ENCODE measurements at places on chromosomes 6 and 20.

DNA sequence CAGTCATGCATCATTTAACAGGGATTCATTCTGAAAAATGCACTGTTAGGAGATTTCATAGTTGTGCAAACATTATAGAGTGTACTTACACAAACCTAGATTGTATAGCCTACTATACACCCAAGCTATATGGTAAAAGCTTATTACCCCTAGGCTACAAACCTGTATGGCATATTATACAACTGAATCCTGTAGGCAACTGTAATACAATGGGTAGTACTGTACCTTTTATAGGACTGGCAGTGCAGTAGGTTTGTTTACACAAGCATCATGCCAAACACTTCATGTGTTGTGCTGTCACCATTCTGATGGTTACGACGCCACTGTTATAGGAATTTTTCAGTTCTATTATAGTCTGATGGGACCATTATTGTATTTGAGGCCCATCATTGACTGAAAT is 39.3 kb upstream of the KHDC1 start:
- no peak for DNase-seq

DNA sequence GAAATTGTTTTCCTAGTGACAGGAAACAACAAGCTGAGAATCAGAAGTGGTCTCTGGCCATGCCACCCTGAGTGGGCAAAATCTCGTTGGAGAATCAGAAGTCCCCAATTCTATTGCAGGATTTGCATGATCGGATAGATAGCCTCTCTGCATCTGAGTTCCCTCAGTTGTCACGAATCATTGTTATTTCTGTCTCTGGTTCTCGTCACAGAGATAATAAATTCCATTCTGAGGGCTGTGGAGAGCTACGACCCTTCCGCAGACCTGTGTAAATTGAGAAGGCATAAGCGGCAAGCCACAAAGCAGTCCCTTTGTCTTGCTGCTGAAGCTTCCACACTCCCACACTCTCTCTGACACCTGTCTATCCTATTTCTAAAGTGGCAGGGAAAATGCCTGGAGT is 102.4 kb upstream of the CNR1 start:
- DNase-seq: no peak

DNA sequence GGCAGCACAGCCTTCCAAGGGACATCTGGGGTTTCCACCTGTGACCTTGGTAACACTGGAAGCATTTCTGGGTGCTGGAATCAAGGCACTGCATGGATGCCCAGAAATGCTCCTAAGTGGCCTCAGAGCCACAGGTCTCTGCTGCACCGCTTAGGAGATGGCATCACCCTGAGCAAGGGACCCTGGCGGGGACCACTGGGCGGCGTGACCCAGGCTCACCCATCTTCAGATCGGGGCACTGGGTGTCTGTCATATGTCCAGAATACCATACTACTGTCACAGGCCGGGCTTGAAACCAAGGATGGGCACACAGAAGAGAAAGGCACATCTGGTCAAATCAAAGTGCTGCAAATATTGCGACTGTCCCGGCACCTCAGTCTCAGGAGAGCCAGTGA is 45.9 kb downstream of the SSR1 start:
- no peak for DNase-seq

- DNase-seq: no peak
These were observed 196.9 kb downstream of the AKAP7 start for GRCh38 chr6:131331873-131332781.

- no peak for DNase-seq
These were observed 117.2 kb downstream of the OTOR start for GRCh38 chr20:16865406-16865805.

- DNase-seq: peak; percentile 23
These were observed 126.7 kb downstream of the BCAS1 start for GRCh38 chr20:53943522-53944291.

DNA sequence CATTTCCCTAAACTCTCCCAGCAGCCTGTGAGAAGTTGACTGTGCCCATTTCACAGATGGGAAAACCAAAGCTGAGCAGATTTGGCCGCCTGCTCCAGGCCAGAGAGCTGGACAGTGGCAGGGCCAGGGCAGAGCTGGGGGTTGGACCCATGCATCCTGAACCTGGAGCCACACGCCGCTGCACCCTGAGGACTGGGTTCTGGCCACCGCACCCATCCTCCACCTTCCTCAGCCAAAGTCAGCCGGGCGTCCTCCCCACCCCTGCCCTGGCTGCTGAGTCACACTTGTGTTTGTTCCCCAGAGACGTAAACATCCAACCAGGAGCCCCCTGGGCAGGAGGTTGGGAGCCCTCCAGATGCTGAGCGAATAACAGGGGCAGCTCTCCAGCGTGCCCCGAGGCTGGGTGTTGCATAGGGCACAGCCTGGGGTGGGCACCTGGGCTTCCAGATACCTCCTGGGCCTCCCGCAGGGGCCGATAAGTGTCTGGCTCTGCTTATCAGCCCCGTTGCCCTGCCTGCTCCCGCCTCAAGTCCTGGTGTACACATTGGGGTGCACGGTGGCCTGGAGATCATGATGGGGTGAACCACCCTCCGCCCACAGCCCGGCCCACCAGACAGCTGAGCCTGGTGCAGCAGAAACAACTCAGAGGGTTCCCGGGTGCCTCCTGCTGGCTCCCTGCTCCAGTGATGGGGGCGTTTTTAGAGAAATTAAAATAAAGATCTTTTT is 23.8 kb downstream of the RBM38 start:
- no peak for DNase-seq

DNA sequence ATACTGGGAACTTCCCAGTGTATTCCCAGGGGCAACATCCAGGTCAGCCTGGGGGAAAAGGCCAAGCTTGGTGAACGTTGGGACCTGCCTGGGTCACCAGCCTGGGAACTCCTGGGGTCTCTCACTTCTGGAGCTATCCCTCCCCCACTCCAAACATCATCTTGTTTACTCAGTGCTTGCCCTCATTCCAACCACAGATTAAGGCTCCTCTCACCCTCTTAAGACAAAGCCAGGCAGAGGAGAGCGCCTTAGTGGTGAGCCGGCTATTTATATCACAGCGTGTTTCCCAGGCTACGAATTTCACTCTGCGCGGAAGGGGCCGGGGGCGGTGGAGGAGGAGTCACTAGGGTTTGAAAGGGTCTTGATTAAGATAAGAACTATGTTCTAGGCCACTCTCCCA is 12.1 kb downstream of the PRPH2 start:
- DNase-seq: no peak

- DNase-seq: no peak
These were observed 204.8 kb upstream of the PRND start for GRCh38 chr20:4516876-4517275.

DNA sequence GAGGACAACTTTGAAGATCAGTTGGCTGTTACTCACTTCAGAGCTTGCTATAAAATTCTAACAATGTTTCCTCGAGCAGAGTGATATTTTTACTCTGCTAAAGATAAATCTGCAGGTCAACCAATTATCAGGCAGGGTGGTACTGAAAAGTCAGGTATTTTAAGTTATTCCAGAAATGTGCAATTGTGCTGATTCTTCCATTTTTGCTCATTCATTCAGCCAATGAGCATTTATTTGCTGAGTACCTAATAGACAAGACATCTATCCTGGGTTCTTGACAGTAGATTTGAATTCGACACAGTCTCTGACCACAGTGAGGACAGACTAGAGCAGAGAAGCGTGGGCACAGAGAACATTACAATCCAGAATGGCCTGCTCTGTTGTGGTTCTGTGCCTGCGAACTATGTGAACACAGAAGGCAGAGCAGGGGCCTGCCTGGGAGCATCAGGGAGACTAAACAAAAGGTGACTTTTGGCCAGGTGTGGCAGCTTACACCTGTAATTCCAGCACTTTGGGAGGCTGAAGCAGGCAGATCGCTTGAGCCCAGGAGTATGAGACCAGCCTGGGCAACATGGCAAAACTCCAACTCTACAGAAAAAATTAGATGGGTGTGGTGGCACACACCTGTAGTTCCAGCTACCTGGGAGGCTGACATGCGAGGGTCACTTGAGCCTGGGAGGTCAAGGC is 14.8 kb downstream of the TPMT start:
- no peak for DNase-seq

DNA sequence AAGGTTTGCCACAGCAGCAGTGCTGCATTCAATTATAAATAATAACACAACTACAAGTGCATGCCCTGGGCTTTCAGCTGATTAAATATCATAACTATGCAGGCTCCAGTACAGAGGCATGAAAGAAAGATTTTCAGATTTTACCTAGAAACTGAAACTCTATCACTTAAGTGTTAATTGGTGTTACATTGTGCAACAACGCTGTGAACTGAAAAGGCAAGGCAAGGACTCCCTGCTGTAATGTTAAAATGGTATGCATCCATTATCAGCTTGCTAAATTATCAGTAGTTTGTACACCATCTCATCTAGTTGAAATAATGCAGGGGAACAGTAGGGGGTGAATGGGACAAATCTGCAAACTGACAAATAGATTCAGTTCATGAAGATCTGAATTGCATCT is 976.7 kb upstream of the MANEA start:
- no peak for DNase-seq

GRCh38 chr20:58515233-58516212 is at the start of gene APCDD1L:
Gene APCDD1L (minus strand): TSS chr20:58515399. CDS start chr20:58514707, 692 bp downstream.
- DNase-seq: no peak

DNA sequence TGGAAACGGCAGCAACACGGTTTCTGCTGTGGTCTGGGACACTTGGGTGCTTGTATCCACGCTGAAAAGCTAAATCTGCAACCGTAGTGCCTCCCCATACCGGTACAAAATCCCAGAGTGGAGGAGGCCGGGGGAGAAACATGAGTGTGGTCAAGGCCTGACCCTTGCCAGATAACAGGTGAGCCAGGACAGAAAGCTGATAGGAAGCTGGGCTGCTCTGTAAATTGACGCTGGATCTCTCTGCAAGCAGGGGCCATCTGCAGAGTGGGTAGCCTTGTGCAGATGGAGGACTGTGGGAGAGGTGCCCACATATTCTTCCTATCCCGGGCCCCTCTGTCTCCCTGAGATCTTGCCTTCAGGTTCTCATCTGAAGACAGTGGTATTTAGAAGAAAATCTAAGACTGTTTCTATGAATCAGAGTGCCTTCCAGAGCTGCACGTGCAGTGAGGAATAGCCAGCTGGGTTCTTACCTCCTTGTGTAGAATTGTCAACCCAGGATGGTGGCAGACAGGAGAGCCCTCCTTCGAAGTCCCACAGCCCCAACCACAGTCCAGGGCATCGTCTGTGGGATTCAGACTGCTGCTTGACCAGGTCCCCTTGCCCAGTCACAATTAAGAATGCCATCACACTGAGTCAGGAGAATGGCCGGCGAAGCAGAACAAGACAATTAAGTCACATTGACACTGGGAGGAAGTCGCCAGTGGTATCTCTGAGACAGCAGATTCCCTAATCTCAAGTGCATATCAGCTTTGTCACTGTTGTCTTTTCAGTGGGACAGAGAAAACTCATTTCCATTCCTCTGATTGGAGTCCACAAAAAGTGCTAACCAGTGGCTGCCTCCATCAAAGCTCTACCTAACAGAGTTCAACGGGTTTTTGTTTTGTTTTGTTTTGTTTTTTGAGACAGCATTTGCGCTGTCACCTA is 100.0 kb upstream of the RIPOR2 start:
- no peak for DNase-seq

GRCh38 chr20:58071298-58071697 is 157.2 kb downstream of the ANKRD60 start:
- no peak for DNase-seq

- no peak for DNase-seq
These were observed 290.2 kb downstream of the BTBD3 start for GRCh38 chr20:12207875-12208274.
